ENCODE measurements at places on chromosomes 11 and 22.

- DNase-seq = no peak
Observed at GRCh38 chr11:1371026-1371325, 18.8 kb upstream of the BRSK2 start.

- no peak for DNase-seq
Observed at GRCh38 chr22:32080904-32081303, 37.8 kb downstream of the SLC5A1 start.

- no peak for DNase-seq
Observed at GRCh38 chr11:91433284-91434010, 791.2 kb upstream of the FAT3 start.

- no peak for DNase-seq
Observed at GRCh38 chr22:50143096-50143495, 27.4 kb upstream of the PANX2 start.

DNA sequence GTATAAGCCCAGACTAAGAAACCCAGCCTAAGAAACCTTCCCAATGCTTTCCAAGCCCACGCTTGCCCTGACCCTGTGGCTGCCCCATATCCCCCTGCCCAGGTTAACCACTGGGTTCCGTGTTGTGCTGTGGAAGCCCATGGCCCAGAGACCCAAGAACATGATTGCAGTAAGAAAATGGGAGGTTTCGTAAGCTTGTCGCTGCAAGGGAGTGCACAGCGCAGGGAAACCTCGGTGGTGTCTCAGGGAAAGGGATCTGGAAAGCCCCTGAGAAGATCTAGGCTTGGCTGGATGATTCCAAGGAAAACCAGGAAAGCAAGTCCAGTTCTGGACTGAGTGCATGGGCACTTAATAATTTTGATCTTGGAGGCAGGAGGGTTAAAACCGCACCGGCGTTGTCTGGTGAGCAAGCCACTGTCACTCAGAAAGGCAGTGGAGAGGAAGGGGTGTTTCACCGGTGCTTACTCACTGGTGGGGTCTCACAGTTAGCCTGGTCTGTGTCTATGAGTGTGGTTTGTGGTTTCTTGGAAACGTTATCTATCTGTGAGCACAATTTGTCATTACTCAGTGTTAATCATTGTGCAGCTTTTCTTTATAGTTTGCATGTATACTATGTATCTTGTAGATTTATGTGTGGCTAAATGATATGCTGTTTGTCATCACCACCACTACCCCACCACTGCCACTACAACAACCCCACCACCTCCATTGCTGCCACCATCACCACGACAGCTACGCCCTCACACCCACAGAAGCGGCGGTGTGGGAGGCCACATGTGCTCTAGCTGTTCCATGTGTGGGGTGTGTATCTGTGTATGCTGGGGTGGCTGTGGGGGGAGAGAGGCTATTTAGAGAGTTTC is 53.3 kb upstream of the PRDM11 start:
- no peak for DNase-seq

DNA sequence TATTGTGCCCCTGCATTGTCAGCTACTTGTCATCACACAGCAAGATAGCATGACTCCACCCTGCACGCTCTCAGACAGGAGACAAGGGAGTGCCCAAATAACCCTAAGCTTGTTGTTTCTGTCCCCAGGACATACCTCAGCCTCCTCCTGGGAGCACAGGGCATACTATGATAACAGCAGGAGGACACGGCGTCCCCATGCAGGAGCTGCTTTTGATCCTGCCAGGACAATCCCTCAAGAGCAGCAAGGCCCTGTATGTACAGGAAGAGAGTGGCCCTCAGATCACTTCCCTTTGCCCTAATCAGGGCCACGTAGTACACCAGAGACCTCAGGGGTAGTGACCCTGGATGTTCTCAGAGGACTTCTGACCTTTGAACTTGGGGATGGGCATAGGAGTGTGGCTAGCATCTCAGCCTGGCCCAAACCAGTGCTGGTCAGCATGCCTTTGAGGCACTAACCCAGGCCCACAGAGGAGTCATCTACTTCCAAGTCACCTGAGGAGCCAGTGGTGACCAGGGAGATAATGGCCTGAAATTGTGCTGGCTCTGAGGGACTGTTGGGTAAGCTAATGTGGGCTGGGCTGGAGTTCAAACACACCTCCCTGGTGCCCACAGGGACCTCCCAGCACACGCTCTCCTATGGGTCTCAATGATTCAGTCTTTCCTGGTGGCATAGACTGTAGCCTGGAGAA is 9.2 kb downstream of the APOA4 start:
- no peak for DNase-seq

GRCh38 chr11:133961890-133962289 is 5.1 kb upstream of the IGSF9B start:
- DNase-seq = no peak

Data from stromal cell of bone marrow (primary cell).